ENCODE measurements at places on chromosomes 12 and 14. TPM values are rescaled to one million over a fixed set of nuclear protein-coding genes. Genes with fewer than 3 reads are reported as not detected.
A peak's percentile ranks its signal among the peaks of the same experiment; 100 is the strongest.

DNA sequence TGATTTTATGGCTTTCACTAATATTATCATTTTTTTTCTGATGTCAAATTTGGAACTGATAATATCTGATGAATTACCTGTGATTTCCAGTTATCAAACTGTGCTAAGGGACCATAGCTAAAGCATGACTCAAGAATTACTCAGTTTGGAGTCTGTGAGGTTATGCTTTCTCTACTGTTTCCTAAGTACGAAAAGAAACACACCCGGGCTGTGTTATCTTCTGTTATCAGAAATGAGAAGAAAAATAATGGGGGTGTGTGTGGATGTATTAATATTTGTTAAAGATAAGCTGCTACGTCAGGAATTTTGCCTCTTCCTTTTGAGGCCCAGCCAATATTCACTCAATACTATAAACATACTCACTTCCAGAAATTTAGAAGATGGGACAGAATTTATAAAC lies 1401.9 kb upstream of the FLRT2 start:
- DNase-seq: no peak

The IL31 gene
- not detected for polyA plus RNA-seq

GRCh38 chr12:118436002-118436730 lies 59.8 kb downstream of the SUDS3 start:
- no peak for DNase-seq

- peak; percentile 70 for DNase-seq
Measured at GRCh38 chr12:81078469-81079196, 754 bp downstream of the ACSS3 start.

DNA sequence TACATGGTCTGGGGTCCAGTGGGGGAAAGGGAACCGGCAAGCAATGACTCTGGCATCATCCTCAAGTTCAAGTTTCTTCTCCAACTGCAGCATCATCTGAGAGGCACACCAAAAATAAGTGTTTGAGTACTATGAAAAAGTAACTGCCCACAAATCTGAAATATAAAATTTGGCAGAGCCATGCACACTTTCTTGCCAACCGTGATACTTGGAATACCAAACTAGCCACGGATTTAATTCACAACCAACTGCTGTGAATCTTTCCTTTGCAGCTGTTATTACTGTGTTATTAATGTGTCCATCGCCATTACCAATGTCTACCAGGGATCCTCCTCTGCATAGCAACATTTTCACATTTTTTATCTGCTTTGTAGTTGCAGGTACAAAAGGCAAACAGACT lies 74.6 kb downstream of the GXYLT1 start:
- DNase-seq: peak; percentile 59

The STK38L gene
- polyA plus RNA-seq: 21.2 TPM

The MARCHF9 gene
- polyA plus RNA-seq: 10.2 TPM

DNA sequence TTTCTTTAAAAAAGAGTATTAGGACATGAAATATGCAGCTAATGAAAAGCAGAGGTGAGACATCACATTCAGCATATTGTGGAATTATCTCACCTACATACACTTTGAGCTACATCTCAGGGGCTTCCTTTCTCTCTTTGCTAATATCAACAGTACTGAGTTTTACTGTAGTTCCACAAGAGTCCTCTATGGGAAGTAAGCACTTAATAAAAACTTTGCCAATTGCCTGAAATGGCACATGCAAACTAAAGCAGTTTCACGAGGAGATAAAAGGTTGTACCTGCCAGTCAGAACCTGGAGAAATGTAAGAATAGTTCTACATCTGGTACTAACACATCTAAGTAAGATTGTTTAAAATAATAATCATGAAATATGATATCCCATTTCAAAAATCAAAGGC lies 73.5 kb upstream of the GPHB5 start:
- DNase-seq: no peak

The POU6F1 gene
- polyA plus RNA-seq: 9.5 TPM

The CLEC4A gene
- polyA plus RNA-seq: 1.3 TPM

DNA sequence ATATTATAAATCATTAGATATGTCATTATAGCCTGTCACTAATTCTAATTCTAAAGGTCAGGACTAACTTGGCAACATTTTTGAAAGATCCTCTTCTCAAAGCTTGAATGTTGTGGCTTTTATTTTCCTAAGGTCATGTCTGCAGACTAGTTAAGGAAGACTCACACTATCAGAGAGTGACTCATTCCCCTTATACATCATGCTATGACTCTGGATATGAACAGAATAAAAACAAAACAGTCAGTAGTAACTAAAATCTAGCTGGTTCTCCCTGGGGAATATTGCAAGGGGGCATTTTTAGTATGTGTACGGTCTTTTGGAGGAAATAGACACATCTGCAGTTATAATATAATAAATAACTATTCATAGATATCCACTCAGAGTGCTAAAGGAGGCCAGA lies 170.6 kb downstream of the SLC2A13 start:
- no peak for DNase-seq

DNA sequence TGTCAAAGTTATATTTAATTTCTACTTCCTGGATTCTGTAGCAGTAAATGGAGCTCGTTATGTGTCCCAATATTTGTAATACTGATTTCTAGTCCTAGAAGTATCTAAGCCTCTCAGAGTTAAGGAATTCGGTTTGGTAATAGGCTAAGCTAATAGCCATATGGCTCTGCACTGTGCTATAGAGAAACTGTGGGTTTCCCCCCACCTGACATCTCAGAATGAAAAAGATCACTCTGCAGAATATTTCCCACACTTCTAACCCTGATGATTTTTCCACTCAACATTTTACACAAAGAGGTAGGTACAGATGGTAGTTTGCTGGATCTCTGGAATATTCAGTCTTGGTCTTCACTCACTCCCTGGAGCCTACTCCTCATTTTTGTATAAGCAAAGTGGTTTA lies 71.2 kb downstream of the BORCS5 start:
- no peak for DNase-seq

- no peak for DNase-seq
Measured at GRCh38 chr12:18951218-18951617, 178.3 kb upstream of the PLEKHA5 start.

DNA sequence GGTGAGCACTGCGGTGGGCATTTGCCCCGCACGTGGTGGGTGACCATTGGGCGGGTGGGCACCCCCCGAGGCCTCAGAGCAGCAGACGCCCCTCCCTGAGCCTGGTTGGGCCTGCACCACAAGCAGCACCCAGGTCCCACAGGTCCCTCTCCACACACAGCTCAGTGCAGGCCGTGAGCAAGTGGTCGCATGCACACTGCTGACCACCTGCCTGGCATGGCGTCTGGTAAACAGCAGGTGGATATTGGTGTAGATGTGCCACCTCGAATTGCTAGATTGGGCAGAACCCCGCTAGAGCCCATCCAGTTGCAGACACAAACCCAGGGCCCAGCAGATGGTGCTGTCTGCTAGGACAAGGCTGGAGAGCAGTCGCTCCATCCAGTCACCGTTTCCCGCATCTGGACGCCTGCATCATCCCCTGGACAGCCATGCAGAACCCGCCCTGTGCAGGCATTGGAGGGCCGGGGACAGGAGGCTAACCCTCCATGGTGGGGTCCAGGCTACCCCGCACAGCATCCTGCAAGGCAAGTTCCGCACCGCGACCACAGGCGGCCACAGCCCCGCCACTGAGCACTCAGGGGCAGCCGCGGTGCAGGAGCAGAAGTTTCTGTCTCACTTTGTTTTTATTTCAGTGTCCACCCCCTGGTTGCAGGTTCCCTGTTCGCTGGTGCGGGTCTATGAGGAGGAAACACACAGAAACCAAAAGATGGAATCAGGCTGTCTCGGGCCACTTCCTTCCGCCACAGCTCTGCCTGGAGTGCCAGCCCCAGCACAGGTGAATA lies 45.6 kb upstream of the RIMBP2 start:
- DNase-seq: peak; percentile 56

DNA sequence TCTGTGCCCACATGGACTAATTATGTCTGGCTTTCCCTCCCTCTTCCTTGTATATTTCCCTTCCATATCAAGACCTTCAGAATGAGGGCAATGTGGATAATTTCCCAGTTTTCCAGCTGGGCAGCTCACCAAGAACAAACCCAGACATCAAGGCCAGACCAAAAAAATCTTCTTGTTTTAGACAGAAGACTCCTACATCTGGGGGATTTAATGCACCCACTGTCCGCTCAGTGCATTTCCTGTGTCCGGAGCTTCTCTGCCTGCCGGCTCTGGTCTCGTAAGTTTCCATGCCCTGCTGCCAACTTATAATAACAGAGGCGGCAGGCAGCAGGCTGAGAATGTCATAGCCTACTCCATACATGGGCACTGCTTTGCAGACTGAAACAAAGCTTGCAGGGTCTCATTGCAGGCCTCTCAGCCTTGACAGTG lies 207.2 kb upstream of the BCL2L14 start:
- peak; percentile 62 for DNase-seq

DNA sequence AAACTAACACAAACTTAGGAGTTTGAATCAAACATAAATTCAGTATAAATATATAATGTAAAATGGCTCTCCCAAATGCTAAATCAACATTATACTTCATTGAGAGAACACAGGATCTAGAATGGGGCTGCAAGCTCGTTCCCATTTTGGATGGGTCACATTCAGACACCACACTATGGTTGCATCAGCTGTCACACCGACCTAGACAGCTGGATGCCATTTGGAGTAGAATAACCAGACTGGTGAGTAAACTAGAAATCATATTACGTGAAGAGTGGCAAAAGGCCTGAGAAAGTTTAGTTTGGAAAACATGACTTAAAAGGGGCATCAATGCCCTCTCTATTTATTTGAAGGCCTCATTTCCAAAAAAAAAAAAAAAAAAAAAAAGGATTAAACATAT lies 430.4 kb downstream of the NPAS3 start:
- no peak for DNase-seq

DNA sequence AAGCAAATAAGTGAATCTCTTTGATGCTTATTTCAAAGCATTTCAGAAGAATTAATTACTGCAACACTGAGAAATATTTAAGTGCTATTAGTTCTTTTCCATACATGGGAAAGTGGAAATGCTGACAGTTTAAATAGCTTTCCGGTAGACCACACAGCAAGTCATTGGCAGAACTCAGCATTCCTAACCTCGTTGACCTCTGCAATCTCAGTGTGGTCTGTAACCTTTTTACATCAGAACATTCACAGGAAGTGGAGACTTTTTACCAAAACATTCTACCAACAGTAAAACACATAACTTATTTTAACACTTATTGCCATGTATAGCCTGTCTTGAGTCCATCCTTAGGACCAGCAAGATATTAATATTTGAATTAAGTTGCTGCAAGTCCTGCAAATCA lies 249.5 kb upstream of the DCN start:
- DNase-seq: peak; percentile 24

DNA sequence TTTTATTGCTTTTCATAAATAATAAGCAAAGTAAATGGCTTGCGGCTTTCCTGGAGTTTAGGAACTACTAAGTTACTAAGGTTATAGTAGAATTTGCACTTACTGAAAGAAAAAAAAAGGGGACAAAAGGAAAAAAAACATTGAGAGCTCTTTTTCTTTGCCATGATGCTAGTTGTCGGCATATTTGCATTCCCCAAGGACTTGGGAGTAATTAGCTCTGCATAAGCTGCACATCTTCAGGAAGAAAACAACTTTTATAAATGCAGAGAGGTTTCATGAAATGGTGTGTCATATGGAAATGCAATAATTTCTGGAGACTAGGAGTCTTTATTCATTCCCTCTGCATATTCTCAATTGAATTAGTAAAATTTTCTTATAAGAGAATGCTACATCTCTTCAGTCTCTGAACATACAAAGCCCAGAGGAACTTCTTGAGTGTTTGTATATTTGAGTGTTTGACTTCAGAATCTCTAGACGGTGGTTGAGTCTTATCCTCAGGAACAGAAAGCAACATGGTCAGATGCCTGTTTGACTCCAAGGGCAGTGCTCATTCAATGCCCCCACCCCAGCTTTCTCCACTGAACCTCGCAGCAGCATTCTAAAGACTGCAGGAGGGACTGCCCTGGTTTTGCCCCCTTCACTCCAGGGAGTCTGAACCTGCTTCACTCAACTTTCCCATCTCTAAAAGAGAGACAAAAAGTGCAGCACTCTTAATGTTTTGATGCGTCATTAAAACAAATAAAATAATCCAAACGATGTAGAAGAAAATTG lies 158.9 kb upstream of the EEA1 start:
- no peak for DNase-seq

DNA sequence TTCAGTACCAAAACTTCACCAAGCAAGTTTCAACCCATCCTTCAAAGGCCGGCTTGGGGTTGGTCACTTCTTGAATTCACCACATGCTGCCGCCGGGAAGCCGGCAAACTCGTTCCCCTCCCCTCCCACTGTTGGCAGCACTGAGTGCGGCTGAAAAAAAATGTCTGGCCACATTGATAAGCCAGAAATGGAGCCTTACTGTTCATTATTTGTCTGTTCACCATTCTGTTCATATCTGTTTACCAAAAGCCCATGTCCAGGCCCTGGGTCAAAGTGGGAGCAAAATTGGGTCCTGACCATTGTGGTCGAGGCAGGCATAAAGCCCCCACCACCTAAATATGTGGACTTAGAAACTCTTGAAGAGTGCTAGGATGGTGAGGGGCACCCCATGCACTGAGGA lies 7.3 kb upstream of the HSP90AA1 start:
- no peak for DNase-seq
